ENCODE measurements at places on chromosomes 2 and 18.
A peak's percentile ranks its signal among the peaks of the same experiment; 100 is the strongest.

DNA sequence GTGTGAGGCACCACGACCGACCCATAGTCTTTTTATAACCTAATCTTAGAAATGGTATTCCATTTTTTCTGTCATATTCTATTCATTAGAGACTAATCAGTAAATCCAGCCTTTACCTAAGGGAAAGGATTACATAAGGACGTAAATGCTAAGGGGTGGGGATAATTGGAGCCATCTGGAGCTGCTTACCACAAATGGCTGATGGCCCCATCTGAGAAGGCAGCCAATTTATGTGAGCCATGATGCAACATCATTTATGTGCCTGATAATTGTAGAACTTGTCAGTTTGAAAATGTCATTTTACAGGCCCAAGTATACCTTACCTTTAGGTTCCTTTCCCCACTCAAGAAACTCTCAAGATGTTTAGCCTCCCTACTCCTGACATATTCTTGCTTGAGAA, 44.0 kb downstream of the ARHGEF33 start:
- DNase-seq, result no peak

DNA sequence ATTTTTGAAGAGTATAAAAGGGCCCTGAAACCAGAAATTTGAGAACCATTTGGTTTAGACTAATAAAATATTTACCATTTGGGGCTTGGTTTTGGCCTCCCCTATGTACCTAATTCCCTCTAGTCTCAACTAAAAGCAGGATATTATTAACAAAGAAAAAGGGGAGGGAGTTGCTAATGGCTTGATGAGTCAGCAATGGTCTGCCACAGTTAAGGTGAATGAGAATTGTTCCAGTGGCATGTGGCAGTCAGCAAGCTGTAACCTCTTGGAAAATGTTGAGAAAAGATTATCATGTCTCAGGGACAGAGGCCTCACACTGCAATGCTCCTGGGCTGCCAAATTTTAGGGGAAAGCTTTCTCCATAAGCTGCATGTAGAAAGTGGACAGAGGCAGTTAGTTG, 20.1 kb upstream of the SLC39A10 start:
- no peak for DNase-seq

DNA sequence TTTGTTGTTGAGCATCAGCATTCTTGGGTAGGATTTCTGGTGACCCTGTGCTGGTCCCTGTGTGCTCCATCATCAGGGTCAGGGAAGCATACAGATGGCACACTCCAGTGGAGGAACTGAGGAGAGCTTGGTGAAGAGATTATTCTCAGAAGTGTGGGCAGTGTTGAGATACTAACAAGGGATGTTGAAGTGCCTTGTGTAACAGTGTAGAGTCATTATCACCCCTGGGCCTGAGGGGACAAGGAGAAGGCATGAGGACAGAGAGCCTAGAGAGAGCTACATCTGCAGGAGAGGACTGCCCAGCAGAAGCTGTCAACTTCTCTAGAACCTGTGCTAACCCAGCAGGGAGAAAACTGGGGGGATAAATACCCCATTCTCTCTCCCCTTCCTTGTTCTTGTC, 189.0 kb downstream of the PLCL1 start:
- DNase-seq, result no peak

DNA sequence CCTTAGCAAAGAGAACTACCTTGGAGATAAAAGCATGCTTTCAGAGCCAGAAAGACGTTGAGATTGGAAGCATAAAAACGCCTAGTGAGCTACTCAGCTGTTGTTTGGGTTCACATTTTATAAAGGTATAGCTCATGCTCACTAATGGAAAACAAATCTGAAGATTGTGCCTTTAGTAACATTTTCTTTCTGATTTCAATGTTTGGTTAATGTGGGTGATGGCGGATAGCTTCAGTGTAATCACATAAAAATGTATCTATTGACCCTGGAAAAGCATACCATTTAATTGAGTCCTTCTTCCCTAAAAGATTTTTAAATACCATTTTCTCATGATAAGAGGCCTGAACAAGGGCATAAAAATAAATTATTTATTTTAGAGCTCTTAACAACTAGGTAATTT, 73.4 kb downstream of the DTNA start:
- DNase-seq, result peak; percentile 23

DNA sequence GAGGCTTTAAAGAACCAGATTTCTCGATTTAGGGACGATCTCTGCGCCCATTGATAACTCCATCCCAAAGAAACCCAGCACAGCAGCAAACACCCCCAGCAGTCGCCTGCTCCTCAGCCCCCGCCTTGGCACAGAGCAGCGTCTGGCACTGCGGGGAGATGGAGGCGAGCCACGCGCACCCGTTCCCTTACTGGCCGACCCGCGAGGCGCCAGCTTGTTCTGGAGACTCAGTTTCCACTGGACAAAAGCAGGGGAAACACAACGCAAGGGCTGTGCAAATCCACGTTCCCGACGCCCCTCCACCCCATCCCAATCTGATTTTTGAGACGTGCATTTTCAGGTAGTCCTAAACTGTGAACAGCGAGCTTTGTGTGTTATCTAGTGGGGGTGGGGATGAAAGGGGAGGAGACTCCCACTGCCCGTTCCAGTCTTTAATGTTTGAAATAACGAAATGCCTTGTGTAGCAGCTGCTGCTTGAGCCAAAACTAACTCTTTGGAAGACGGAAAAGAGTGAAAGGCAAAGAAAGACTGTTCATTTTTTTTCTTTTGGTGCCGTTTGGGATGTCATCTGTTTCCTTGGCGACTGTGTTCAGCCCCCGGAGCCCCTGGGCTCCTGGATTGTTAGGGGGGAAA, 143.2 kb downstream of the MEIS1 start:
- DNase-seq, result no peak

DNA sequence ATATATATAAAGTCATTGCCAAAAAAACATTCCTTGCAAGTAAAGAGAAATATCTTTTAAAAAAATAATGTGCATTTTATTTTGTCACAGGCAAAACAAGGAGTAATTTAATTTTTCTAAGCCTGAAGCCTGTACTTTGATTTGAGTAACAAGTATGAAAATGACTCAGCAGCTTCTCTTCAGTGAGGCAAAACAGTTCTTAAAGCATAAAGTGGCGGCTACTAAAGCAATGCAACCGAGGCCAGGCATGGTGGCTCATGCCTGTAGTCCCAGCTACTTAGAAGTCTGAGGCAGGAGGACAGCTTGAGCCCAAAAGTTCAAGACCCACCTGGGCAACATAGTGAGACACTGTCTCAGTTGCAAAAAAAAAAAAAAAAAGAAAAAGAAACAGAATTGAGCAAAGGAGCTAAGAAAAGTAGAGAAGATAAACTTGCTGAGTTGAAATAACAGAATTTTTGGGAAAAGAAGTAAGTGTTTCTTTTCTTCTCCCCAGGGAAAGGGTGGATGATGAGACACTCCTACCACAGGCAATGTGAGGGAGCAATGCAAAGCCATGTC, 29.6 kb downstream of the DOK1 start:
- DNase-seq, result no peak

DNA sequence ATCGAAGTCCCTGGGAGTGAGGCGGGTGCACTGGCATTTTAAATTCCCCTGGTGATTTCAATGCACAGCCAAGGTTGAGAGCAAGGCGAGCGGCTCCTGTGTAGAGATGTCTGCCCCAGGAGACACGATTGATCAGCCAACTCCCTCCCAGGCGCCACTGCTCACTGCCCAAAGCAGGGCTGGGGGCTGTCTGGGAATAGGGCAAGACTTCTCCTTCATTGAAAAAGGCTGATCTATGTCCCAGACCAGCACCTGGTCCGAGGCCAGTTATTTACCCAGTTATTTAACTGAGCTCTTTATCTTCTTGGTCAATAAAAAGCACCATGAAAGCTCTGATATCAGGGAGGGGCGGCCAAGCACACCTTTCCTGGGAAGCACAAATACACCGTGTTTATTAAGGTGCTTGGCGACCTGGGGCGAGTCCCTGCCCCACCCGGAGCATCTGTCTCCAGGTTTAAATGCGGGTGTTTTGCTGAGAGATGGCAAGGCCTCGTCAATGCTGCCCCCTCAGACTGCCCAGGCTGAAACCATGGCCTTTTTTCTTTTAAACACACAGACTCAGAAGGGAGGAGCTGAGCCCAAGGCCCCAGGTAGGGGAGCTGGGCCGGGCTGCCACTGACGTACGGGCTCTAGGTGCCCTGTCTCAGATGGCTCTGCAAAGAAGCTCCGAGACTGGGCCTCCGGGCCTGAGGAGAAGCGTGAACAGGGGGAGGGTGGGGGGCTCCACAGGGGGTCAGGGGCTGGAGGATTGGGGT, 73.9 kb upstream of the HPCAL1 start:
- no peak for DNase-seq

DNA sequence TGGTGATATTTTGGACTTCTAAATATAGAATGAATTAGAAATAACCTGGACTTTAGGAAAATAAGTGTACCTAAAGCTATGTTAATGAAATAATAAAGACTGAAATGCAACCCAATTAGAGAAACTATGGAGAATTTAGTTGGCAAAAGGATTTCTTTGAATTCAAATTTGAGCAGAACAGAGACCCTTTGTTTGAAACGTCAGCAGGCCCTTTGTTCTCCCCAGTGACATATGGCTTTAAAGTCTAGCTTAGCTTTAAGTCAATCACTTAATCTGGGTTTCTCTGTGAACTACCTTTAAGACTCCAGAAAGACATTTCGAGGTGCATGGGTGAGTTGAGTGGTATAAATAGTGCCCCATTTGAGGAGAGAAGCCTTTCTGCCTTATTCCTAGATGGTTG, 130.5 kb upstream of the CREB1 start:
- no peak for DNase-seq

DNA sequence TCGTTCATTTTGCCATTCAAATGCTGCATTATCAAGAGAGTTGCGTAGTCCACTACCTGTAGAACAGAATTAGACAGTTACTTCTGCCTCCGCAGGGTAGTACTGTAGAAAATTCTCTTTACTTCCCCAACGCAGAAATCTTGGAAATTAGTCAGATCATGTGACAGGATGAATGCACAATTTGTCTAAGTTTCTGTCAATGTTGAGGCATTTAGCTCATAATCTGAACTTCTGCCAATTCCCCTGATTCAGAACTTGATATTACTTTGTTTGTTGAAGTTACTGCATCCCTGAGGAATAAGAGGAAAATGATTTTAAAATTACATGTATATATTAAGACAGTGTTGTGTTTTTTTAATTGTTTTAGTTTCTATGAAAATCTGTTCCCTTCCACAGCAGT, 83.4 kb downstream of the TTC27 start:
- peak; percentile 72 for DNase-seq

GRCh38 chr2:65554765-65555591, 122.6 kb upstream of the SPRED2 start:
- DNase-seq, result no peak

DNA sequence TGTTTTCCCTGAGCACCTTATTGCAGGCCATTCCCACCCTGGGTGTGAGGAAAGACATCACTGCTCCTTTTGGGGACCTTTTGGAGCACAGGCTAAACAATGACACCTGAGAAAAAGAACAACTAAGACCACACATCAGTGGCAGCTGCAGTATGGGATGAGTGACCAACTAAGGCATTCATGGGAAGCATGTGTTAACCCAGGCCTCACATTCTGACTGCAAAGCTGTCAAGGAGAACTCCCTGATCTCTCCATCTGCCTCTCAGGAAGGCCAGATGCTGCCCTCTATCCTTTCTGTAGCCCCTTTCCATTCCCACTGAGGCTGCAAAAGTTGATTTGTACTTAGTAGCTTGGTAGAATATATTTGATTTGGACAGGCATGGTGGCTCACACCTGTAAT, 277.7 kb upstream of the FBXO11 start:
- no peak for DNase-seq

GRCh38 chr18:40388121-40388520, 1566.9 kb upstream of the PIK3C3 start:
- DNase-seq, result no peak

GRCh38 chr18:2173486-2173885, 397.8 kb downstream of the METTL4 start:
- peak; percentile 95 for DNase-seq

- peak; percentile 73 for DNase-seq
Measured at GRCh38 chr18:21117409-21118131, 6.0 kb upstream of the ROCK1 start.

DNA sequence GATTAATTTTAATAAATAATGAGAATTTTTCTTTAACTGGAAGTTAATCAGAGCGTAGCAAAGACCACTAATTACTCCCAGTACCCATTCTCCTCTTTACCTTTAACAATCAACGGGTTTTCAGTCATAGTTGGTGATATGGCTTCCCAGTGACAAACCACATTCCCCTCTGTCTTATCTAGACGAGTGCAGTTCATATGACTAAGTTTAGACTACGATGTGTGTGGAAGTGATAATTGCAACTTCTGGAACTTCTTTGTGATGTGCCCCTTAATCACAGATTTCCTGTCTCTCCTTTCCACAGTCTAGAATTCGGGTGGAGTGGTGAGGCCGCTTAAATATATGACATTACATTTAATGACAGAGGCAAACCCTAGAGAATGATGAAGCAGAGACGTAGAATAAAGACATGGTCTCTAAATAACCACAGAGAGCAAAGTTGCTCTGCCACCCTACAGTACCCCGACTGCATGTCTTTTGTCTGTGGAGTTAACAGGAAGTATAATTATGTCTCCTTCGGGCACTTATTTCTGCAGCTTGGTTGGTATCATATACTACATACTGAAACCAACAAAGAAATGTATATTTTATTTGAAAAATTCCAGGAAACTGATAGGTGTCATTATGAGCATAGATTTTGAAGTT, 693.3 kb upstream of the CDH7 start:
- DNase-seq, result no peak

DNA sequence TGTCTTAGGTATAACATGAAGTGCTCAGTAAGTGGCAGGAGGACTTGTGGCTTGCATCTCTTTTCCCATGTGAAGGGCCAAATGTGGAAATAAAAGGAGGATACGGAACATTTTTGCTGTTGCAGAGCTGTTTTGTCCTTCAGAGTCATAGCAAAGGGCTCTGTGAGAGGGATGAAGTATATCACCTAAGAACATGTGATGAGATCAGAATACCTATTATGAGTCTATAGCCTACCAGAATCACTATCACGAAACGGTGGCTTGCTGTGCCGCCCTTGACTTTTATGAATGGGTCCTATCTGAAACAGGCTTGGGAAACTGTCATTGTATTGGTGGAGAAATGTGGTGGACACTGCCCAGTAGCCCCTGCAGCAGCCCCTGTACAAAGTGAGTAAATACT, 67.0 kb upstream of the ITGB6 start:
- no peak for DNase-seq

DNA sequence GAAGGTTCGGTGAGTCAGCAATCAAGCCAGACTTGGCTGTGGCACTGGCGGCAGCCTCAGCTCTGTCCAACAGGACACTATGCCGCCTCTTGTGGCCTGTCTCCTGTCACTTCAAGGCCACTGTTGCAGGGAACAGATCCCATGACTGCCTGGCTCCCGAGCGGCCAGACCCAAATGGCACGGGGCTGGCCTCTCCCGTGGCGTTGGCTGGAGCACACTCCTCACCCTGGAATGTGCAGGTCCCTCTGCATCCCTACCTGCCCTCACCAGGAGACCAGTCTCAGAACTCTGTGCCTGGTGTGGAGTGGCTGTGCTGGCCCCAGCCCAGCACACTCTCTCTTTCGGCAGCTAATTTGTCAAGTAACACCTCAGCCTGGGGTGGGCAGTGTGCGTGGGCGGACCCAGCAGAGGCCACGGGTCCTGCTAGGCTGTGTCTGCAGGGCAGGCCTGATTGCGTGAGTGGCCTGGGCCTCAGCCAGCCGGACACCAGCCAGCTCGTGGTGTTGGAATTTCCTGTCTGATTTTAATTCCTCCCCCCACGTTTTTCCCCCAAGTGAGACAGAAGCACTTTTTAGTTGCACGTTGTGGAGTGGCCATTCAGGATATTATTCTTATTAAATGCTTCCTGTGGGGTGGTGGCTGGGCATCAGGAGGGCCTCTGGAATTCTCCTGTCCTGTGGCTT, 179.3 kb downstream of the GLI2 start:
- peak; percentile 93 for DNase-seq

GRCh38 chr2:69518841-69519240, 81.6 kb upstream of the NFU1 start:
- no peak for DNase-seq

GRCh38 chr18:75362435-75362834, 65.1 kb downstream of the SMIM21 start:
- DNase-seq, result no peak
